ENCODE measurements at places on chromosomes 11 and 22.

DNA sequence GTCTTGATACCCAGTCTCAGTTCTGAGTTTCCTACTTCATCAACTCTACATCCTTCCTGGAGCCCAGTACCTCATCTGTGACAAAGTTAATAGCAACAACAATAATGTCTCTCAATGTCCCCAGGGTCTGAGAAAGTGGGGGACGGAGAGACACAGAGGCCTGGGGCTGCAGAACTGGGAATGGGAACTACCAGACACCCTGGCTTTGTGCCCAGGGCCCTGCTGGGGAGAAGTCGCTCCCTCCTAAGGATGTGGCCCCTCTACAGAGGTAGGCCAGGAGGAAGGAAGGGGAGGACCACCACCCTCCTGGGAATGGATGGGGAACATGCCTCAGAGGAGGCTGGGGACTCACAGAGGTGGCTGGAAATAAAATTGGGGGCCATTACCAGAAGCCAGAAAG, 5.5 kb downstream of the PRG3 start:
- DNase-seq = no peak

GRCh38 chr11:78797559-78797958, 222.9 kb upstream of the NARS2 start:
- no peak for DNase-seq

GRCh38 chr11:7543302-7543701, 29.5 kb downstream of the PPFIBP2 start:
- DNase-seq = no peak

- DNase-seq = no peak
Measured at GRCh38 chr22:42801252-42802080, 55.6 kb downstream of the ARFGAP3 start.

- no peak for DNase-seq
Measured at GRCh38 chr11:96318850-96319249, 24.1 kb downstream of the MAML2 start.

- no peak for DNase-seq
Measured at GRCh38 chr11:1936072-1936780, 10.9 kb upstream of the MRPL23 start.

DNA sequence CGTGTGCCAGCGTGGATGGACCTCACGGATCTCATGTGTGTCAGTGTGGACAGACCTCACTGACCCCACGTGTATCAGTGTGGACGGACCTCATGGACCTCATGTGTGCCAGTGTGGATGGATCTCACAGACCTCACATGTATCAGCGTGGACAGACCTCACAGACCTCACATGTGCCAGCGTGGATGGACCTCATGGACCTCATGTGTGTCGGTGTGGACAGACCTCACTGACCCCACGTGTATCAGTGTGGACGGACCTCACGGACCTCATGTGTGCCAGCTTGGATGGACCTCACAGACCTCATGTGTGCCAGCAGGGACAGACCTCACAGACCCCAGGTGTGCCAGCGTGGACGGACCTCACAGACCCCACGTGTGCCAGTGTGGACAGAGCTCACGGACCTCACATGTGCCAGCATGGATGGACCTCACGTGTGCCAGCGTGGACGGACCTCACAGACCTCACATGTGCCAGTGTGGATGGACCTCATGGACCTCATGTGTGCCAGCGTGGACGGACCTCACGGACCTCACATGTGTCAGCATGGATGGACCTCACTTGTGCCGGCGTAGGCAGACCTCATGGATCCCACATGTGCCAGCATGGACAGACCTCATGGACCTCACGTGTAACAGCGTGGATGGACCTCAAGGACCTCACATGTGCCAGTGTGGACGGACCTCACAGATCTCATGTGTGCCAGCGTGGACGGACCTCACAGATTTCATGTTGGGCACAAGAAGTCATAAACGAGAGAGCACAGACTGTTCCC, 18.2 kb downstream of the TTLL8 start:
- no peak for DNase-seq

GRCh38 chr22:22207845-22208564, 36.6 kb upstream of the VPREB1 start:
- peak; percentile 87 for DNase-seq

- DNase-seq = no peak
Measured at GRCh38 chr11:2348986-2349385, 28.1 kb upstream of the CD81 start.

- DNase-seq = no peak
Measured at GRCh38 chr22:49444781-49445180, 382.9 kb downstream of the BRD1 start.

GRCh38 chr11:41954034-41954433, 494.6 kb upstream of the LRRC4C start:
- DNase-seq = no peak

DNA sequence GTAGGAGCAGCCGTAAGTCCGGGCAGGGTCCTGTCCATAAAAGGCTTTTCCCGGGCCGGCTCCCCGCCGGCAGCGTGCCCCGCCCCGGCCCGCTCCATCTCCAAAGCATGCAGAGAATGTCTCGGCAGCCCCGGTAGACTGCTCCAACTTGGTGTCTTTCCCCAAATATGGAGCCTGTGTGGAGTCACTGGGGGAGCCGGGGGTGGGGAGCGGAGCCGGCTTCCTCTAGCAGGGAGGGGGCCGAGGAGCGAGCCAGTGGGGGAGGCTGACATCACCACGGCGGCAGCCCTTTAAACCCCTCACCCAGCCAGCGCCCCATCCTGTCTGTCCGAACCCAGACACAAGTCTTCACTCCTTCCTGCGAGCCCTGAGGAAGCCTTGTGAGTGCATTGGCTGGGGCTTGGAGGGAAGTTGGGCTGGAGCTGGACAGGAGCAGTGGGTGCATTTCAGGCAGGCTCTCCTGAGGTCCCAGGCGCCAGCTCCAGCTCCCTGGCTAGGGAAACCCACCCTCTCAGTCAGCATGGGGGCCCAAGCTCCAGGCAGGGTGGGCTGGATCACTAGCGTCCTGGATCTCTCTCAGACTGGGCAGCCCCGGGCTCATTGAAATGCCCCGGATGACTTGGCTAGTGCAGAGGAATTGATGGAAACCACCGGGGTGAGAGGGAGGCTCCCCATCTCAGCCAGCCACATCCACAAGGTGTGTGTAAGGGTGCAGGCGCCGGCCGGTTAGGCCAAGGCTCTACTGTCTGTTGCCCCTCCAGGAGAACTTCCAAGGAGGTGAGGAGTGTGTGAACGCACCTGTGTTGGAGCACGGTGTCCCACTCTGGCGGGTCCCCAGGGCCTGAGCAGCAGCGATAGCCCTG, at the start of gene TAGLN:
TAGLN (plus strand) TSS at position 318 of the 863 bp plus-strand sequence. CDS start 3,644 bp downstream, outside the sequence.
- no peak for DNase-seq

DNA sequence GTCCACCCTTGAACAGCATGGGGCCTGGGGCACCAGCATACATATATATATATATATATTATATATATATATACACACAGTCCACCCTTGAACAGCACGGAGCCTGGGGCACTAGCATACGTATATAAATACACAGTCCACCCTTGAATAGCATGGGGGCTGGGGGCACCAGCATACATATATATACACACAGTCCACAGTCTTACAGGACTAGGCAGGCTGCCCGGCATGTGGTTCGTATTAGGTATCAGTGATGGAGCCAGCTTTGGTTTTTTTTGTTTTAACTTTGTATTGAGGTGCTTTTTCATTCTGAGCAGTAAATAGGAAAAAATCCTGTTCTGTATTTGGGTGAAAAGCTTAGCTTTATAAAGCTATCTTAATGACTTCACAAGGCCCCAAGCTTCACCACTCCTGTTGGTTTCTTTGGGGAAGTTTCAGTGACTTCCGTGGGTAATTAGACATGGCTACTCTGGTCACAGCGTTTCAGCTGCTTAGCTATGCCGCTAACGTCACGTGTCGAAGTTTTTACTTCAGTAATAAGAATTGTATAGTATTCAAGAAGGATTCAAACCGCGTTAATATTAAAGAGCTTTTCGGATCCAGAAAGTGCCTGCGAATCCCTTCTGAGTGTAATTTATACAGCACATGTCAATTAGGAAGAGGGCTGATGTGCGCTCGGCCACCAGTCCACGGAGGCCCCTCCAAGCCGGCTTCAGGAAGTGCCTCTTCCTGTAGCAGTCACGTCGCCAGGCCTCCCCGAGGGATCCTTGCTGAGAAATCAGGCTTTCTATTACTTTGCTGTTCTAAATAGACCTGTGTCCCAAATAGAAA, 179.7 kb downstream of the TBC1D22A start:
- DNase-seq = no peak

GRCh38 chr11:32297611-32298011, 137.7 kb downstream of the WT1 start:
- no peak for DNase-seq

DNA sequence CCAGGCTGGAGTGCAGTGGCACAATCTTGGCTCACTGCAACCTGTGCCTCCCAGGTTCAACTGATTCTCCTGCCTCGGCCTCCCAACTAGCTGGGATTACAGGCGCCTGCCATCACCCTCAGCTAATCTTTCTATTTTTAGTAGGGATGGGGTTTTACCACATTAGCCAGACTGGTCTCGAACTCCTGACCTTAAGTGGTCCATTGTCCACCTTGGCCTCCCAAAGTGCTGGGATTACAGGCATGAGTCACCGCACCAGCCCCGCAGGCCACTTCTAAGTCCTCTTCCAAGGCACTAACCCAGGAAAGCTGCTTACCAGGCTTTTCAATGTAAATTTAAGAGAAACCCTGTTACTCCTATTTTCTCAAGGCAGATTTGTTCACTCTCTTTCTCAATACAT, 50.4 kb downstream of the DENND5A start:
- no peak for DNase-seq

DNA sequence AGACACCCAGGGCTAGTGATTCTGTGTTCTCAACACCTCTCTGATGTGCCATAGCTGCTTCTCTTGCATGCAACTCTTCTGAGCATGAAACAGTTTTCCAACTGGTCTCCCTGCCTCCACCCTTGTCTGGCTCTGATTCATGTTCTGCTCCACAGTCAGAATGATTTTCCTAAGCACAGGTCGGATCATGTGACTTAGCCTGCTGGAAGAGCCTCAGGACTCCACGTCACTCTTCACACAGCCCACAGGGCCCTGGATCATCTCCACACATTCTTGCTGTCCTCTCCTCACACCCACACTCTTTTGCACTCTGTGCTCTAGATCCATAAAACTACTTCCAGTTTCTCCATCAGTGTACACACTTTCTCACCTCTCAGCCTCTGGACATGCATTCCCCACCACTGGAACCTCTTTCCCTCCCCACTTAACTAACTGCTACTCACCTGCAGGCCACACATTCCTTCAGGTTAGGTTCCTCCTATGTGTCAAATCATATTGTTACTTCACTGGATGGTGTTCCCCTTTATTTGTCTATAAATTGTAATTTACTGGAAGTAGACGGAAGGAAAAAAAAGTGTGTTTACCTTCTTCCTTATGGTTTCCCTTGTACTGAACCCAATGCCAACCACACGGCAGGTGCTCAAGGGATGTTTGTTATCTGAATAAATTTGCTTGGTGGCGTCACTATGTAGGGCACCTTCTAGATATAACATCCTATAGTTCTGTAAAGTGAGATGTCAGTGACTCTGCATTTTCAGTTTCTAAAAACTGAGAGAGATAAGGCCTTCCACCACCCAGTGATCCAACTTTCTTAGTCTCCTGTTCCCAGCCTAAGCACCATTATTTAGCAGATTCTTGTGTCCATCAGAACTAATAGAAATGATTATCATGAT, 133.7 kb downstream of the ETS1 start:
- DNase-seq = no peak

DNA sequence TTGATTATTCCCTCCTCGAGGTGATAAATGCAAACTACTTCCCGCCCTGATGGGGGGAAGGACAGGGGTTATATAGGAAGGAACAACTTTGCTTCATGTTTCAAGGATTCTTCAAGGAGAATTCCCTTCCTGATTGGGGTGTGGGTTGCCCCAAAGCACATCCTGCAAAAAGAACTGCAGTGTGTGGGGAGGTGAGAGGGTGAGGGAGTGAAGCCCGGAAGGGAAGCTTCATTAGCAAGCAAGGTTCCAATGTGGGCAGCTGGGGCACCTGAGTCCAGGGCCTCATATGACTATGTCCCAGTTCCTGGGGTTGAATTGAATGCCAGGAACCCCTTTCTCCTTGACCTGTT, 326.0 kb downstream of the MN1 start:
- no peak for DNase-seq

- no peak for DNase-seq
Measured at GRCh38 chr11:27700351-27701301, at the start of gene BDNF. BDNF (minus strand) TSS chr11:27700455; CDS start chr11:27658564, 41,891 bp downstream.

DNA sequence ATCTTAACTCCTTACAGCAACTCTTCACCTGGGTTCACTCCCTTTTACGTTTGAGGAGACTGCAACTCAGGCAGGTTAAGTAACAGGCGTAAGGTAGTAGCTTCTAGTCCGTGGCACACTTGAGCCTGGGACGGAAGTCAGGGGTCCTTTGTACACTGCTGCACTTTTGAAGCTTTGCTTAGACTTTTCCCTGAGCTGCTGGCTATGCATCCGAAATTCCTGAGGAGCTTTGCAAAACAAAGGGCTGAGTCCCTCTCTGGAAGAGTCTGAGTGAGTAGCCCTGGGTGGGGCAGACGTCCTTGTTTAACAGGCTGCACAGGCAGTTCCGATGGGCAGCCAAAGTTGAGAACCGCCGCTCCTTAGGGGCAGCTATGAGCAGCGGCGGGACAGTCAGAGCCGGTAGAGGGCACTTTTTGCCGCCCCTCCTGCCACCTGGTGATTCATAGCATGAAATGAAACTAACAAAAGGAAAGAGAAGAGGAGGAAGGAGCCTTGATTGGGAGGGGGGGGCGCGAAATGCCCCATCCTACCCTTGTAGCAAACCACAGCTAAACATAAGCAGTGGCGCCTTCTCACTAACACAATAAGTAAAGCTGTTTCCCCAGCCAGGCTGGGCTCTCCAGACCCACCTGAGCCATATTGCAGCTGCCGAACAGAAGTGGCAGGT, 1.4 kb downstream of the TMEM109 start:
- peak; percentile 77 for DNase-seq

- DNase-seq = no peak
Measured at GRCh38 chr11:2402890-2403645, 2.5 kb downstream of the TSSC4 start.

- no peak for DNase-seq
Measured at GRCh38 chr22:23104187-23104971, 34.1 kb downstream of the GNAZ start.

DNA sequence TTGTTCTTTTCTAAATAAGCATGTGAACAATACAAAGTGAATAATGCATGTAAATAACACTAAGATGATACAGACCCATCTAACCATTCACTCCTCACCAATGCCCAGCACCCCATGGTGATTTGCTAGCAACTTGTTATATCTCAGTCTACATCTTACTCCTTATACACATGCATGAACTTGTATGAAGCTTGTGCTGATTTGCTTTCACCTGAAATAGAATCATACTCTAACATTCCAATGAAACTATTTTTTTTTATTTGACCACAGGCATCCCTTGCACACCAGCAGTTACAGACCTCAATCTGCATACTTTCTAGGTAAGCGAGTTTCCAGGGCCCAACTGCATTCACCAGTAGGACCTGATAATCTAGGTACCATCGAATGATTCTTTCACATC, 873.6 kb downstream of the OPCML start:
- DNase-seq = no peak

All from stimulated activated CD4-positive, alpha-beta T cell treated with anti-CD3 and anti-CD28 coated beads, Interleukin-4, amount 100 ng/mL, for 24 hours (primary cell).